ENCODE measurements at places on chromosomes 13 and 19.

DNA sequence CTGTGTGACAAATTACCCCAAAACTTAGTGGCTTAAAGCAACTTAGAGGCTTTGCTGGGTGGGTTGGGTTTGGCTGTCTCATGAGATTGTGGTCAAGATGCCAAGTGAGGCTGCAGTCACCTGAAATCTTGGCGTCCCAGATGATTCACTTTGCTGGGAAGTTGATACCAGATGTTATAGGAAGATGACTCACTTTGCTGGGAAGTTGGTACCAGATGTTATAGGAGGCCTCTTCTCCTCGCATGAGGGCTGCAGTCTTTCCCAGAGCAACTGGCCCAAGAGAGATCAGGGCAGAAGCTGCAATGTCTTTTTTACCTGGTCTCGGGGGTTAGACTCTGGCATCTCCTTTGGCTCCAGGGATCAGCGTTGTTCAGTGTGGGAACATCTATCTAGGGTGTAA is 16.8 kb downstream of the TEX29 start:
- no peak for DNase-seq

GRCh38 chr19:11325544-11325943 is 13.9 kb downstream of the RAB3D start:
- no peak for DNase-seq

- DNase-seq = no peak
Measured at GRCh38 chr19:2060884-2061494, 9.9 kb upstream of the MKNK2 start.

GRCh38 chr19:50851620-50852019 is 3.1 kb upstream of the KLK3 start:
- no peak for DNase-seq

DNA sequence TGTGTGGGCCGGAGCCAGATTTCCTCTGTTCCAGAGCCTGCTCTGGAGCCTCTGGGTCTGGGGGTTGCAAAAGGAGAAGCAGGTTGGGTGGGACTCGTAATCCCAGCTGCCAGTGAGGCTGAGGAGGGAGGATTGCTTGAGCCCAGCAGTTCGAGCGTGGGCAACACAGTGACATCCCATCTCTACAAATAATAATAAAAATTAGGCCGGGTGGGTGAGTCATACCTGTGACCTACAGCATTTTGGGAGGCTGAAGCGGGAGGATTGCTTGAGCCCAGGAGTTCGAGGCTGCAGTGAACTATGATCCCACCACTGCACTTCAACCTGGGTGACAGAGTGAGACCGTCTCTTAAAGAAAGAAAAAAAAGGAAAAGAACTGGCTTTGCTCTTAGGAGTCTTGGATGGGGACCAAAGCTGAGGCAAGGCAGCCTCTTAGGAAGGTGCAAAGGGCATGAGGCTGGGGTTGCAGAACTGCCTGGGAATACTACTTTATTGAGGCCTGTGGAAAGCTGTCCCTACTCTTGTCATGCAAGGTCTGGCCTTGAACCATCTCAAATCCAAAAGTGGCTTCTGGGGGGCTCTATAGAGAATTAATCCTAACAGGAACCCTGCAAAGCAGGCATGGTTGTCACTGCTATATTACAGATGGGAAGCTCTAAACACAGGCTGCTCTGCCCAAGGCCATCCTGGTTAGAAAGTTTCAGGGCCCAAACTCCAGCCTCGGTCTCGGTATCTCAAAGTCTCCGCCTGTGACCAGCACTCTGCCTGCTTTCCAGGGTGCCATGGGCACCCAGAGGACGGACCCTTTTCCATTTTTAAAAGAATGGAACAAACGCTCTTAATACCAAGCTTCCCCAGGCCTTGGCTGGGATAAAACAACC is 880 bp upstream of the C19orf12 start:
- no peak for DNase-seq

DNA sequence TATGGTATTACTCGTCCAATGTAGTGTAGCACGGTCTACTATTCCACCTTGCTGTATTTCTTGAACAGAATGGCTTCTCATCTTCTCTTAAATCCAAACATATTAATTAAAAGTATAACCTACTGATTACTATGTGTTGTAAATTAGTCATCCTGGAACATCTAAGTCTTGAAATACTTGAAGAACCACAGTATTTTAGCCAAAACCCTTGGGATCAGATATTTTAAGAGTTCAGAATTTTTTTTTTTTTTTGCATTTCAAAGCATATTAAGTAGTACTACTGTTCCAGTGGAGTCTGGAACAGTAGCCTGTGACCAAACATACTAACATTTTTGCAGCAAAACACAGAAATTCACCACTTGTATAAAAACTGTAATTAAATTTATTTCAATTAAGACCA is 30.1 kb downstream of the ZC3H13 start:
- DNase-seq = no peak

GRCh38 chr19:13055213-13056051 is 47.2 kb downstream of the LYL1 start:
- no peak for DNase-seq

DNA sequence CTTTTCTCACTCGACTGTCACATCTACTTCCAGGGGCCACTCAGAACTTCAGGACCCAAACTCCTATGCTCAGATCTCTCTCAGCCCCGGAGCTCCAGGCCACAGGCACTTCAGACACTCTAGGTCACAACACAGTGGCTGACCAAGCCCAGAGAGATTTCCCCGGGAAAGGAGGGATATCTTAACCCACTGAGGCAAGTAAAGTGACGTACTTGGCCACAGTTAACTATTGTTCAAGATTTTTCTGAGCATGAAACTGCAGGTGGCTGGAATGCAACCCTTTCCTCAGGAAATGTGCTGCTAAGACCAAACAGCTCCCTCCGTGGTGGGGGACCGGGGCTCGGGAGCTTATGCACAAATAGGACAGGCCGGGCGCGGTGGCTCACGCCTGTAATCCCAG is 23.9 kb downstream of the OPA3 start:
- DNase-seq = no peak

- no peak for DNase-seq
Measured at GRCh38 chr13:83311886-83312577, 570.2 kb downstream of the SLITRK1 start.

GRCh38 chr13:41641961-41642360 is 184.6 kb downstream of the RGCC start:
- no peak for DNase-seq

GRCh38 chr19:43636121-43636683 is 3.4 kb downstream of the CADM4 start:
- no peak for DNase-seq

DNA sequence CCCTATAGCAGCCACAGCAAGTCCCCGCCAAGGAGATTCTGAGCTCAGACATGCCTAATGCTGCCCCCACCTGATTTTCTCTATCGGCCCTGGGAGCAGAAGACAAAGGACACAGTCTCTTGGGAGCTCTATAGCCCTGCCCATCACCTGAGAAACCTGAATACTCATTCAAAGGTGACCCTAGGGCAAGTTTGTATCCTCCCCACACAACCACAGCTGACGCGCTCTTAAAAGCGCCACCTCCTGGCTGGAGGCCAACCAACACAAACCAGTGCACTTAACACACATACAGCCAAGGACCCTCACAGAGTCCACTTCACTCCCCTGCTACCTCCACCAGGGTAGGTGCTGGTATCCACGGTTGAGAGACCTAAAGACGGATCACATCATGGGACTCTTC is 8.8 kb upstream of the IGFL4 start:
- DNase-seq = no peak

DNA sequence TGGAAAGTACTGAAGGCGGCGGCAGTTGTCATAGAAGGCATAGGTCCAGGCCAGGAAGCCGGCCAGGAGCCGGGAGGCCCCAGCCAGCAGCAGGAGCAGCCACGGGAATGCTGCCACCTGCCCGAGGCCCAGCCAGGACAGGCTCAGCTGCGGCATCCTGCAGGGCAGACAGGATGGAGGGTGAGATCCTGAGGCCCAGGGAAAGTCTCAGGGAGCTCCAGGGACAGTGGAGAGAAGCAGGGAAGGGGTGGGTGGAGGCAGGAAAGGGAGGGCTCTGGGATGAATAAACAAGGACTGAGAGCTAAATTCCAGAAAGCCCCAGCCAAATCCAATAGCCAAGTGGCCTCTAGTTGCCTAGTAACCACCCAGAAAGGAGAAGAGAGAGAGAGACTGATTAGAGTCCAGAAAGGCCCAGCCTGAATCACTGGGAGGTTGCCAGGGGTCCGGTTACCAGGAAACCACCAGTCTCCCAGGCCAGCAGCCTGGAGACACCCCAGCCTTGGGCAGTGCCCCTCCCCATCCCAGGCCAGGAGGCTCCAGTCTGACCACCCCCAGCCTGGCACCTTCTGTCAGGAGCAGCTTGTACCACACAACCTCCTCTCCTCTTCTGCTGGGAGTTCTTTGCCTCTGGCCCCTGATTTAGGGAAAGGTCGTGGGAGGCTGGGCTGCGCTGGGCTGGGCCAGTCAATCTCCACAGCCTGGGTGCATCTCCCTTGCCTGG is 7.5 kb upstream of the OR10H5 start:
- DNase-seq = no peak

All from stimulated activated naive CD4-positive, alpha-beta T cell (primary cell).